ENCODE measurements at places on chromosomes 4 and X.

DNA sequence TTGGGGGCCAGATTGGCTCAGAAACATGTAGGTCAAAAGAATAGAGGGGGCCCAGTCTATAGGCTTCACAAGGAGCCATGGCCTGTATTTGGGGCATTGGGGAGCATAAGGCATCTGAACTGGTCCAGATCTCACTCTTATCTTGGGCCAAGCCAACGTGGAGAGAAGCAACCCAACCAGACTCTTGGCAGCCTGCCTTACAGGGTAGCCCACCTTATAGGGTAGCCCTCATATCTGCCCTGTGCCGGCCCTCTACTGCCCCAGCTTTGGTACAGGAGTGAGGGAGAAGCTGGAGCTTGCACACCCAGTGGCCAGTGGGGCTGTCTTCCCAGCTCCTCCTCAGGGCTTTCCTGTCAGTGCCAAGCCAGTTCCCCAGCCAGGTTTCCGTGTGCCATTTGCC is 142.2 kb downstream of the AMMECR1 start:
- no peak for DNase-seq

DNA sequence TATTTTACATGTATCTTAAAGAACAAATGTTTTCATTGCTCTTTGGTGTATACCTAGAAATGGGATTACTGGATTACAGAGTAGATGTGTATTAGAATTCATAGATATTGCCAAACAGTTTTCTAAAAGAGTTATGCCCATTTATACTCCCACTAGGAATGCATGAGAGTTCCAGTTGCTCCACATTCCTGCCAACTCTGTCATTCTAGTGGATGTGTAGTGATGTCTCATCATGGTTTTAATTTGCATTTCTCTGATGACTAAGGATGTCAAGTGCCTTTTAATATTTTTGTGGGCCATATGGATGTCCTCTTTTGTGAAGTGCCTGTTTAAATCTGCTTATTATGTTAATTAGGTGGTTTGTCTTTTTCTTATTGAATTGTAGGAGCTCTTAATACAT is 65.6 kb upstream of the BMP2K start:
- DNase-seq = no peak

DNA sequence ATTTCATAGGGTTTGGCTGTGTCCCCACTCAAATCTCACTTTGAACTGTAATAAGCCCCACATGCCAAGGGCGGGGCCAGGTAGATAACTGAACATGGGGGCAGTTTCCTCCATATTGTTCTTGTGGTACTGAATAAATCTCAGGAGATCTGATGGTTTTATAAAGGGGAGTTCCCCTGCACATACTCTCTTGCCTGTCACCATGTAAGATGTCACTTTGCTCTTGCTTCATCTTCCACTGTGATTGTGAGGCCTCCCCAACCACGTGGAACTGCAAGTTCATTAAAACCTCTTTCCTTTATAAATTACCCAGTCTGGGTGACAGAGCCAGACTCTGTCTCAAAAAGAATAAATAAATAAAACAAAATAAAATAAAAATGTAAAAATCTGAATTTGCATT is 95.9 kb downstream of the PDS5A start:
- DNase-seq = no peak

GRCh38 chrX:39310891-39311290 is 509.6 kb downstream of the MID1IP1 start:
- no peak for DNase-seq

- DNase-seq = no peak
These were observed 372.6 kb downstream of the BCOR start for GRCh38 chrX:39725114-39725513.
